Heart left ventricle (tissue), 16 donors: ENCODE measurements at places on chromosomes 4 and X. TPM values are rescaled to one million over a fixed set of nuclear protein-coding genes. Genes with fewer than 3 reads are reported as not detected.

DNA sequence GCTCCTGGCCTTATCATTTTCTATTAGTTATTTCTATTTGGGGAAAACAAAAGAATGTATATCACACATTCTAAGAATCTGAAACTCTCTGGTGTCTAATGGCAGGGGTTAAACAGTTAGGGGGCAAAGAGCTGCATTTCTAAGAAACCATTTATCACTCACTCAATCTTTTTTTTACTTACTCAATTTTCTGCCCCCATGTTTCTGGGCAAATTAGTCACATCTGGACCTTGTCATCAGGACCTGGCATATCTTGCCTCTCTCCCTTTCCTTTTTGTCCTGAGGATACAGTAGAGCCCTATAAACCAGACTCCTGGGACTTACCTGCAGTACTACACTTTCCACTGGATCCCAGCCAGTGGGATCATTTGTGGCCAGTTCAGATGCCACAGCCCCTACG is 89.1 kb downstream of the ANXA3 start:
- no peak for DNase-seq

GRCh38 chr4:38559374-38559773 is 104.6 kb upstream of the KLF3 start:
- DNase-seq = no peak

Gene TCP11X2
- not detected for total RNA-seq

DNA sequence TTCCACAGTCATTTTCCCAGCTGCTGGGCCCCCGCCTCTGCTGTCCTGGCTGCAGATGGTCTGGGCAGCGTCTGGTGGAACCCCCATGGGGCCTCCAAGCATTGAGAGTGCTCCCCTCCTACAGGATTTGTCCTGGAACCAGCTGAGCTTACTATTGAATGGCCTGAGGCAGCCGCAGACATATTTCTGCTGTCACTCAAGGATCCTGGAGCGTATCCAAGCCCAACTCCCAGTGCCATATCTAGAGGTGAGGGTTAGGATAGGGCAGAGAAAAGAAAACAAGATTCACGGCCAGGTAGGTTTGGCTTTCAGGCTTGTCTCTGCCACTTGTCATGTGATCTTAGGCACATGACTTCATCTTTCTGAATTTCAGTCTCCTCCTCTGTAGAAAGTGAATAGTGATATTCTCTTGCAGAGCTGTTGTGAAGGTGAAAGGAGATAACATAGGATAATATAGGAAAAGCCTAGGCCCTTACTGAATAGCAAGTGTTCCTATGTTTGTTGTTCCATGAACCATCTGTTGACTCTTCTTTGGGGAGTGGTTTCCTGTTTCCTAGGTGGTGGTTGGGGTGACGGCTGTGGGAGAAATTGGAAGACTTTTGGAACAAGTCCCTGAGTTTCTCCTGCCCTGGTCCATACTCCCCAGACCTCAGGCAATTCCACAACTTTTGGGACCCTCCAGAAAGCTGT is 52.3 kb downstream of the SEPSECS start:
- peak; percentile 59 for DNase-seq

- DNase-seq = no peak
Observed at GRCh38 chr4:77893451-77893850, 30.8 kb downstream of the MRPL1 start.

Gene SPATA4
- 0.64 TPM for total RNA-seq

Gene OTUD6A
- total RNA-seq = not detected

Gene MTMR8
- 0.19 TPM for total RNA-seq

GRCh38 chr4:182015893-182016292 is 227.3 kb upstream of the TENM3 start:
- DNase-seq = no peak

Gene TCEANC
- 3.9 TPM for total RNA-seq

- DNase-seq = no peak
Observed at GRCh38 chrX:17656035-17656418, 81.3 kb upstream of the SCML1 start.

DNA sequence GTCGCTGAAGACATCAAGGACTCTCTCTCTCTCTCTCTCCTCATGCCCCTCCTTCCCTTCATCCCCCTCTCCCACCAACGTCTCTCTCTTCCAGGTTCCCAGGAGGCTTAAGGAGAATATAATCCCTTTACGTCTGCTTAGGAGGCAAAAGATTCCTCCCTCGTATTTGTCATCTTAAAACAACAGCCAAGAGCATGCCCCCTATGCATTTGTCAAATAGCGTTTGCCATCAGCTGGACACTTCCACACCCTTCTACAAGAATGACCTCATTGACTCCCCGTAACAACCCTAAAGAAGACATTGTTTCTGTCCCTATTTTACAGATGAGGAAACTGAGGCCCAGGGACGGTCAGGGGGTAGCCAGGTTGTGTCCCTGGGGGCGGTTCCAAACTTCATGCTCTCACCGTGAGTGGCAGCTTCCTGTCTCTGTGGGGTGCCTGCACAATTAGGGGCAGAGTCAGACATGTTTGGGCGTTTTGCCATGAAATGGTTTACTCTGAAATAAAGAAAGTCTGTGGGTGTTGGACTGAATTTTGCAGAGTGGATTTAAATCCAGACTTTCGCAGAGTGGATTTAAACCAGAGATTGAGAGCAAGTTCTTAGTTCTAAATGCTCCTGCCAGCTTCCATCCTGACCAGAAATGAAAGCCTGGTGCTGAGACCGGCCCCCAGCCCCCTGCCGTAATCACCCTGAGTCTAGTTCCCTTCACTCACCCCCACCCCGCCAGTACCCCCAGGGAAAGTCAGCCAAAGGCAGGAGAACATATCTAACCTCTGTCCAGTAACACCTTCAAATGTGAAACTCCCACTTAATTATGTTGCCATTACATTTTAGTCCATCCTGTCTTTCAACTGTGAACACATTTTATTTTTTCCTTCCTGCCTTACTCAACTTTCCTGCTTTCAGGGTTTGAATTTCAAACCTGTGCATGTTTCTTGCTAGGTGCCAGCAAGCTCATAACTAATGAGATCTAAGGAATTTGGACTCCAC is 44.3 kb upstream of the TBL1X start:
- no peak for DNase-seq

GRCh38 chrX:16931371-16931770 is 15.1 kb upstream of the REPS2 start:
- no peak for DNase-seq

- DNase-seq = no peak
Observed at GRCh38 chrX:70088751-70089150, 26.5 kb downstream of the OTUD6A start.

GRCh38 chr4:1160351-1160750 is 12.0 kb downstream of the SPON2 start:
- DNase-seq = no peak
